ENCODE measurements at places on chromosomes 5 and 9. TPM values are rescaled to one million over a fixed set of nuclear protein-coding genes. Genes with fewer than 3 reads are reported as not detected.

Gene NUDT12
- 3.9 TPM for total RNA-seq

Gene HMMR
- 59.3 TPM for total RNA-seq

Gene SLC4A9
- 0.05 TPM for total RNA-seq

Gene CHSY3
- not detected for total RNA-seq

Gene FOXD4L3
- total RNA-seq = 0.11 TPM

GRCh38 chr5:134252671-134253070 lies 26.8 kb upstream of the PPP2CA start:
- no peak for DNase-seq

DNA sequence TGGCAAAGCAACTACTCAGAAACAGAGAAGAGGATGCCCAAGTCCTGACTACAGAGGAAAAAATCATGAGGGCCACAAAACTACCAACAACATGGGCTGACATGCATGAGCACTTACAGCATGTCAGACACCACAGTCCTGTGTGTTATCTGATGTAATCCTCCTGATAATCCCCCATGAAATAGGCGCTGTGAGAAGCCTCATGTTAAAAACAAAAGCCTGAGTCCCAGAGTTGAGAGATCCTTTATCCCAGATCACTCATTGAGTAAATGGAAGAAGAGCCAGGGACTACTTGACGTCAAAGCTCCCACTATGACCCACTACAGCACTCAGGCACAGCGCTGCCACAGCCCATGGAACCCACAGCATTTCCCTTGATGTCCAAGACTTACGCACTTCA lies 7.2 kb upstream of the SPOCK1 start:
- DNase-seq = no peak

- no peak for DNase-seq
These were observed 208.4 kb upstream of the PPP1R2B start for GRCh38 chr5:156641686-156642085.

- DNase-seq = no peak
These were observed 69.7 kb downstream of the ARHGAP26 start for GRCh38 chr5:142839711-142840346.

DNA sequence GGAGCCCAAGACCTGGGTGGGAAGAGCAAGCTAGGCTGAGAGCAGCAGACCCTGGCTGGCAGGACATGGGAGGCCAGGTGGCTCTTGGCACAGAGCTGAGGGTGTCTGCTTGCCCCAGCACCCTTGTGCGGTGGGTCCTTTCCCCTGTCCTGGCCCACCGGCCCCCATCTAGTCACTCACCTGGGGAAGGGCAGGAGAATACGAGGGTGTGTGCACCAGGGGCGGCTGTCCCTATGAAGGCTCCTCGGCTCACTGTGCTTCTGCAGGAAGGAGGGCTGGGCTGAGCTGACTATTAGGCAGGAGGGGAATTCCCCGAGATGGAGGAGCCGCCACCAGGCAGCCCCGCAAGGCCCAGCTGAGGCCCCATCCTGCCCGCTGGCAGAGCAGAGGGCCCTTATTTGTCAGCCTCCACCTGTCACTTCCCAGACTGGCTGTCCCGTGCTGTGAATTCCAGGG lies 6.1 kb upstream of the TNIP1 start:
- no peak for DNase-seq

DNA sequence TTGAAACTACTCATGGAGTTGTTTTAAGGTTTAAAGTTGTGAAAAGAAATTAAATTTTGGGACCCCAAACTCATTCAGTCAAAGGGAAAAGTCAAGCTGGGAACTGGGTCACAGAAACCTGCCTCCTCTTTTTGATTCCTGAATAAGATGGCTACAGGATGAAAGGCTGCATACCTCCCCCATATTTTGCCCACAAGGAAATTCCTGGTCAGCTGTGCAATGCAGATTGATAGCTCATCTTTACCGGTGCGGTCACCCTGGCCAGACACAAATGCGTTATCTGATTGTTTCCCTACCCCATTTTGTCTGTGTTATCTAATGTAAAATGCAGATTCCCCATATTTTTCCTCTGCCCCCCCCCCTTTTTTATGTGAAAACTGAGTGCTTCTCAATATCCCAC lies 1.3 kb downstream of the HAVCR2 start:
- DNase-seq = no peak

DNA sequence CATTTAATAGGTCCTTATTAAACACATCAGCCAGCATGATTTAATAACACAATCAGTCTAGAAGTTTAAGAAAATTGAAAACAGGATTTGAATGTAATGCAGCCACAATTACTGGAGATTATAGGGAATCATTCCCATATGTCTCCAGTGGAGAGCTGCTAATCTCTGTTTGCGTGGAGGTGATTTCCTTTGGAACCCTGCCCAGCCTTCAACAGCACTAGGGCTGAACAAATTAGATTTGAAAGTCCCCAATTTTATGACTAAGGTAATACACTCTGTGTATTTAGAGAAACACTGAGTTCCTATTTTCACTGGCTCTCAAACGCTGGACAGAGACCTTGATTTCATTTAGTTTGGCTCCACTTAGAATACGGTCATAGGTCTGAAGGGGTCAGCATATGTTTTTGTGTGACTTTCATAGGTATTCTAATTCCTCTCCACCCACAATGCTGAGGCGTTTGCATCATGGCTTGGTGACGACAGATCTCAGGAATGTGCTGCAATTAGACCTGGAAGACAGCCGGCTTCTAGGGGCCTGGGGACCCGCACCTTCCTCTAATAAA lies 508.3 kb downstream of the EBF1 start:
- DNase-seq = no peak

DNA sequence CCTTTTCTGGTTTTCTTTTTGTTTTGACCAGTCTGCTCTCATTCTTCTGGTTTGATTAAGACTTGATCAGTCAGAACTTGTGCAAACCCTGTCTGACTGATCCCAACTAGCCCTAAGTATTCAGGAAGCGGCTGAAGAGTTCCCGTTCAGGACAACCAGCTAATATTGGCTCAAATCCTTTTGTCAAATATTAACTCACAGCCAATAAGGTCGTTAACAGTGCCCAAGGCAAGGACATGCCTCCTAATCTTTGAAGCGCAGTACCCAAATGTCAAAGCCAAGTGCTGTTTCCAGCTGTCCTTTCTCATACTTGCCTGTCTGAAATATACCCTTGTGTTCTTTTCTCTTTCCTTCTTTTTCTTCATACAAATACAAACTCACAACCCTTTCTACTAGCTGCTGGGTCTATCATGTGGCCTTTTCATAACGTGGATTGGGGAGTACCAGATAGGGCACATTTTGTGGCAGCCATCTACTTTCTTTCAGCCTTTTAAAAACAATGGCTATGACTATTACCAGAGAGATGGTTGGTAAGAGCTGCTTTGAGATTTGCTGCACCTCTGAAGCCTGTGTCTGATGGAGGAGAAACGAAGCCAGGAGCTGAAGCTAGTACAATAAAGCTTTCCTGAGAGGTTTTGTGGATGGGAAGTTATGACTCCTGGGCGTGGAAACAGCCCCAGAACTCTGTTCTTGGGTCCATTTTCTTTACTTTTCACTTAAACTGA lies 266.4 kb upstream of the ZNF608 start:
- no peak for DNase-seq

GRCh38 chr5:116769470-116769869 lies 194.8 kb upstream of the SEMA6A start:
- DNase-seq = no peak

GRCh38 chr5:98772415-98773213 lies 849 bp upstream of the RGMB start:
- no peak for DNase-seq

DNA sequence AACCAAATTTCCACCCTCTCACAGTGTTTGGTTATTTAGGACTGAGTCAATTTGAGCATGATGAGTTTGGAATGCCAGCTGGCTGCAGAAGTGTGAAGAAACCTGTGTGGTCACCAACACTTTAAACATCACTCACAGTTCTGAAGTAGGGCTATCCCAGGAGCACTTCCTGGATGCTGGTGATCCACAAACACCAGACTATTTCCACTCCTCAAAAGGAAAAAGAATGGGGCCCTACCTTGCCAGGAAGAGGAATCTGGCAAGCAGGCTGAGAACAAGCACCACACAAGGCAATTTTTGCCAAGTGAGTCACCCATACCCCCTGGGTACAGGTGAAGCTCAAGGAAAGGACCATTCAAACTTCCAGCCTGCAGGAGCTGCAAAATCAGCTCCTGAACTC lies 294.2 kb upstream of the PTGER4 start:
- no peak for DNase-seq

All from GM12878 (cell line).